M059J (cell line): ENCODE measurements at places on chromosomes 7 and 10.
A peak's percentile ranks its signal among the peaks of the same experiment; 100 is the strongest.

- no peak for DNase-seq
These were observed at the start of gene COBL for GRCh38 chr7:51316666-51317581. Gene COBL, minus strand, starts transcription at chr7:51316809. Its CDS starts 176 bp downstream, at chr7:51316633.

GRCh38 chr10:61078542-61079275 is 134.7 kb upstream of the RHOBTB1 start:
- no peak for DNase-seq

- no peak for DNase-seq
These were observed 29.7 kb downstream of the HTRA1 start for GRCh38 chr10:122490786-122491680.

- peak; percentile 59 for DNase-seq
These were observed 83.6 kb downstream of the PPP1R3C start for GRCh38 chr10:91549262-91549661.

DNA sequence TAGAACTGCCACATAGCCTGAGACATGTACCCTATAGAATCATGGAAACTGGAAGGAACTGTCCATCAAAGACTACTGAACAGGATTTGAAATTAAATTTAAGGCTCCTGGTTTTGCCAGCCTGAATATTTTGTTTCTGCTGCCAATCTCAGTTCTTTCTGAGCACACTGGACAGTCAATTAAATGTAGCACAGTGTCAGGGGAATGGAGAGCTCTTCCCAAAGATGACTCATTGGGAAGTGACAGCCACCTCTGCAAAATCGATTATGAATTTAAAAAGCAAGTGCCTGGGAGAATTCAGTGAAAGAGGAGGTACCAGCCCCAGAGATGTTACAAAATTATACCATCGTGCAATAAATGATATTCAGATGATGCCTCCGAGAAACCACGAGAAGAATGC is 47.8 kb downstream of the CPXM2 start:
- no peak for DNase-seq

DNA sequence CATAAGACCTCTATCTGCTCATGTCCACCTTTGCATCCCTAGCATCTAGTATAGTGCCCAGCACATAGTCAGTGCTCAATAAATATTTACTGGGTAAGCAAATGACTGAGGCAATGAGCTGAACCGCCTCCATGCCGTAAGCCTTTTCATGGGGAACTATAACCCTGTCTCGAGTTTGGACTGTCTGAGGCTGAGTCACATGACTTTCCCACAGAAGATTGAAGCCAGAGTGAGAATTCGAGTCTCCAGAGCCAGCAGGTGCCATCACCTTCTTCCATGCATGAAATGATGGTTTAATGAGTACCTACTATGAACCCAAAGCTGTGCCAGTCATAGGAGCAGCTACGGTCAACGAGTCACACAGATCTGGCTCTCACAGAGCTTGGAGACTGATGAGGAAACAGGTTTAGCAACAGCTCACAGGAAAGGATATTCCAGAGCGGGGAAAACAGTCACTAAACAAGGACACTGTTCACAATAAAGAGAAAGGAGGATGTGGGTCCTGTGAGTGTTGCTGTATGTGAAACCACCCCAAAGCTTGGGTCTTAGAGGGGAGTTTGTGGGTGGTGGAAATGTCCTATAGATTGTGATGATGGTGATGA is 75.2 kb downstream of the TEX36 start:
- no peak for DNase-seq

- DNase-seq, result no peak
These were observed 354.3 kb downstream of the KCNMA1 start for GRCh38 chr10:77283326-77283725.

GRCh38 chr10:19928936-19929335 is 112.7 kb downstream of the PLXDC2 start:
- no peak for DNase-seq

DNA sequence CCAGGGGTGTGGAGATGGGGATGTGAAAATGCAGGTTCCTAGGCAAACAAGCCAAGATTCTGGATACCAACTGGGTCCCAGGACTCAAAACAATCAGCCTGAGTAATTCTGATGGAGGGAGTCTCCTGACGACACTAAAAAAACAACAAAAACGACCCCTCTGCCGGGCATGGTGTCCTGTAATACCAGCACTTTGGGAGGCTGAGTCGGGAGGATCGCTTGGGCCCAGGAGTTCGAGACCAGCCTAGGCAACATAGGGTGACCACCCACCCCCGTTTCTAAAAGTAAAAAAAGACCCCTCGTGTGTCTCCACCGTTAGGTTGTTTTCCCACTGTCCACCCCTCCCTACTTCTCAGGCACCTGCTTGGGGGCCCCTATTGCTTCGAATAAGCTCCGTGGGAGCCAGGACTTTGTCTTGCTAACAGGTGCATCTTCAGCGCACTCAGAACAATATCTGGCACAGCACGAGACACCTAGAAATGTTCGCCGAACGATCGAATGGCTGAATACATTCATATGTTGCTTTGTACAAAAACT is 743 bp upstream of the NRF1 start:
- DNase-seq, result no peak

DNA sequence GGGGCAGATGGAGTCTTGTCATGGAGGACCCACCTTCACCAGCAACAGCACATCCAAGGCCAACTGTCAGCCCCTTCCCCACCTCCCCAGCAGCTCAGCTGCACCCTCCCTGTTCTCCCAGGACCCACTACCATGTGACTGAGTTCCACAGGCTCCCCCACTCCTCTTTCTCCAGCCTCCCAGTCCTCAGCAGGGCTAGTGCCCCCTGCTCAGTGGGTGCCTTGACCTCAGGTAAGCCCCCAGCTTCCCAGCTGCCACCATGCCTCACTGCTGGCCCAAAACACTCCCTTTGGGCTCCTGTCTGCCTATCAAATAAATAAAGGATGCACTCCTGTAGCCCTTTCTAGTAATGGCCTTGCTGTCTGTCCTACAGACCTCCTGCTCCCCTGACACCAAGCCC is 174.4 kb downstream of the SLIT1 start:
- DNase-seq, result no peak

- peak; percentile 82 for DNase-seq
These were observed 65.8 kb upstream of the FRMD4A start for GRCh38 chr10:14396411-14397048.

GRCh38 chr7:87874066-87874465 is 2.1 kb downstream of the SLC25A40 start:
- no peak for DNase-seq
